ENCODE measurements at places on chromosomes 1 and 21. TPM values are rescaled to one million over a fixed set of nuclear protein-coding genes. Genes with fewer than 3 reads are reported as not detected.
A peak's percentile ranks its signal among the peaks of the same experiment; 100 is the strongest.

DNA sequence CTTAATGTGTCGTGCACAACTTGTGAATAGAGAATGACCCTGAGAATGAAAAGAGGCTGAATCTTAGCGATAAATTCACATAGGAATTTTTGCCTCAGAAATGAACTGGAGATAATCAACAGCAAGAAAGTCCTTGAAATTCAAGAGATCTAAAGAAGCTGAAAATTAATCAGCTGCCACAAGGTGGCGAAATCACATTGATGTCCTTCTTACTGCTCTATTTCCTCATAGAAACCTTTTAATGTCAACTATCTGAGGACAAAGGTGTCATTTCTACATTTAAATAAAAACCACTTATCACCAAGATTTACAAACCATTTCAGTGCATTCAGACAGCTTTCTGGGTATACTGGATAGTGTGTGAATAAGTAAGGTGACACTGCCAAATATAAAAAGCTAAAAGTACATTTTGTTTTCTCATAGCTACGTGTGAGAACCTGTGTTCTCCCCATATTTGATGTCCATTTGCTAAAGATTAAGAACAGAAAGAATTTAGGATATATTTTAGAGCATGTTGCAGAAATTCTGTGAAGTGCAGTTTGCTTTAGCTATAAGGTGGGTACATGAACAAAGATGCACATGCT lies 485.3 kb upstream of the PTBP2 start:
- peak; percentile 20 for DNase-seq

ILDR2 gene
- 0.66 TPM for total RNA-seq

- DNase-seq, result no peak
These were observed 8.3 kb upstream of the MAP3K21 start for GRCh38 chr1:233319272-233319671.

DNA sequence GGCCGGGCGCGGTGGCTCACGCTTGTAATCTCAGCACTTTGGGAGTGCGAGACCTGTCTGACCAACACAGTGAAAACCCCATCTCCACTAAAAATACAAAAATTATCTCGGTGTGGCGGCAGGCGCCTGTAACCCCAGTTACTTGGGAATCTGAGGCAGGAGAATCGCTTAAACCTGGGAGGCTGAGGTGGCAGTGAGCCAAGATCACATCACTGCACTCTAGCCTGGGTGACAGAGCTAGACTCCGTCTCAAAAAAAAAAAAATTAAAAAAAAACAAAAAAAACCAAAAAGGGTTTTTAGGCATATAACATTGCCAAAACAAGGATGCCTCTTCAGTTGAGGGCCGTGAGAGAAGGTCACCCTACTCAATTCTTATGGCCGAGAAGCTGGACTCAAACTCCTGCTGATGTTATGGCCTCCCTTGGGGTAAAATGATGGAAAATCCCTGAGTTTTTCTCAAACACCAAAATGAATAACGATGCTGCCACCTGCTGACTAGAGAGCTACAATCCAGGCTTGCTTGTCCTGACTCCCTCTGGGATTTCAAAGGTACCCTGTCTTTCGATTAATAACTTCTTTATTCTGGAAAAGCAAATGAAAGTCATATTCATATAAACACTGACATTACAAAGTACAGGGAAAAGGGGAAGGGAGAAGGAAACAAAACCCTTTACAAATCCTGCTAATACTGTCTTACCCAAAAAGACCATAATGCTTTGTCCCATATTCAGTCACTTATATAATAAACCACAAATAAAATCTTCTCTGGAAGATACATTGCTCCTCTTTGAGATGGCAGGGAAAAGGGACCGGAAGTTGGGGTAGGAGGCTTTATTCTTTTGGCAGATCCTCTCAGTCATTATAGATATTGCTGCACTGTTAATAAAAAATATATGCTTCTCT lies 10.7 kb downstream of the RAB42 start:
- DNase-seq, result peak; percentile 58

TNNI3K gene
- 11.5 TPM for total RNA-seq

LMX1A gene
- total RNA-seq, result not detected

- DNase-seq, result no peak
These were observed 24.2 kb upstream of the CR2 start for GRCh38 chr1:207429963-207430362.

XCL1 gene
- total RNA-seq, result not detected

GCLM gene
- 7.3 TPM for total RNA-seq

LCE2B gene
- not detected for total RNA-seq

GRCh38 chr1:90729504-90730242 lies 12.6 kb upstream of the BARHL2 start:
- DNase-seq, result no peak

NUF2 gene
- total RNA-seq, result not detected

GRCh38 chr1:53658489-53659230 lies 80.3 kb downstream of the GLIS1 start:
- no peak for DNase-seq

GRCh38 chr1:173302890-173303829 lies 96.0 kb upstream of the TNFSF4 start:
- no peak for DNase-seq

Data from body of pancreas (tissue), 4 donors.